ENCODE measurements at places on chromosomes 4 and X.
A peak's percentile ranks its signal among the peaks of the same experiment; 100 is the strongest.

GRCh38 chr4:159856451-159856850 is 753.6 kb downstream of the RAPGEF2 start:
- DNase-seq, result no peak

- DNase-seq, result no peak
Observed at GRCh38 chr4:23476515-23477090, 413.2 kb downstream of the PPARGC1A start.

- DNase-seq, result no peak
Observed at GRCh38 chrX:153492543-153492942, 2.2 kb upstream of the BGN start.

- DNase-seq, result no peak
Observed at GRCh38 chr4:22196551-22196950, 248.0 kb upstream of the KCNIP4 start.

DNA sequence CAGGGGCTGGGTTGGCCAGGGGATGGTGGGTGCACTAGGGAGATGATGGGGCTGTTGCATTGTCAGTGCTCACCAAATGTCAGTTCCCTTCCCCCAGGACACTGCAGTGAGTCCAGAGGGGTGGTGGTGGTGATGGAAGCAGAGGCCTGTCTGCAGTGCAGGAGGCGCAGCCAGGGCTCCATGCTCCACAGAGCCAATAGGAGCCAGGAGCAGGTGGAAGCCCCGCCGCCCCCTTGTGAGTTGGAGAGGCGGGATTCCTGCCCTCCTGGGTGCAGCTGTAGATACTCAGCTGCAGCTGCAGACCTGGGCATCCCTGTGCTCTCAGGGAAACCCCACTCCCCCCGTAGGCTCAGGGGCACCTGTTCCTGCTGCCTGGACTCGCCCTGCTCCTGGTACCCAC is 284.7 kb downstream of the EVC2 start:
- no peak for DNase-seq

- no peak for DNase-seq
Observed at GRCh38 chr4:5276475-5277075, 225.3 kb downstream of the STK32B start.

GRCh38 chr4:86977621-86978184 is 42.9 kb downstream of the AFF1 start:
- no peak for DNase-seq

DNA sequence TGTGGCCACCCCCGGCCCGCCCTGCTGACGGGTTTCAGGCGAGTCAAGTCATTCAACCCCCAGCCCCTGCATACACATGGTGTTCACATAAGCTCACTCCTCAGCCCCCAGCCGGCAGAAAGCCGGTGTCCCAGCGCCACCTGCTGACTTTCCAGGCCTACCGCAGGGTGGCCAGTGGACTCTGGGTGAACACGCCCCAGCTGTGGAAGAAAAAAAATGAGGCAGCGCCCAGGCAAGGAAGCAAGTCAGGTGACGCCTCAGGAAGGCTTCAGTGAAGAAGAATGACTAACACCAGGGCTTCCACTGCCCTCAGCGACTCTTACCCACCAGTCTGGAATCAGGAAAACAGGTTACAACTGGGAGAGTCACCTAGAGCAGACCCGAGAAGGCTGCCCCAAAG is 15.8 kb downstream of the BCAP31 start:
- DNase-seq, result no peak

DNA sequence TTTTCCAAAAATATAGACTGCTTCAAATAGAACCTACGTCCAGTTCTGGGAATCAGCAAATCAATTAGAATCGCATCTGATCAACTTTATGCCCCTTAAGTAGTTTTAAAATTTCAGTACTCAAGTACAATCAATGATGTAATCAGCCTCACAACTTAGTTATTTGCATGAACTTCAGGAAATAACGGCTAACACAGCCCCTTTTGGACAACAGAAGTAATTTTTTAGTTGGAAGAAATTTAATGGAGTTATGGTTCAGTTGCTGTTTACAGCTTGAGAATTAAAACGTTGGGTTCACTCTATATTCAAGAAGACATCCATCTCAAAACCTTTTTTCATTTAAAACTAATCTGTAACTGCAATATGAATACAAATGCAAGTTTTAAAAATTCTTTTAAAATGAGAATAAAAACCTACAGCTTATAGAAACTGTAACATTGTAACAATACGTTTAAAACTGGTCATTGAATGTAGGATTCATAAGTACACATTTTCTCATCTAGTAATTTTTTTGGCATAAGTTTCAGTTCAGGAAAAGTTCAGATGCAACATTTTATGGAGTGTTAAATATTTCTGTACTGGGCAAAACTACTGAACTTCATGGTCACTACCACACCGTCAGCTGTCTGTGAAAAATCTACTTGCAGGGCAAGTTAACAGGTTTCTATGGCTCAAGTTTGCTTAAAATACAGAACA is 956 bp downstream of the TAPT1 start:
- no peak for DNase-seq

DNA sequence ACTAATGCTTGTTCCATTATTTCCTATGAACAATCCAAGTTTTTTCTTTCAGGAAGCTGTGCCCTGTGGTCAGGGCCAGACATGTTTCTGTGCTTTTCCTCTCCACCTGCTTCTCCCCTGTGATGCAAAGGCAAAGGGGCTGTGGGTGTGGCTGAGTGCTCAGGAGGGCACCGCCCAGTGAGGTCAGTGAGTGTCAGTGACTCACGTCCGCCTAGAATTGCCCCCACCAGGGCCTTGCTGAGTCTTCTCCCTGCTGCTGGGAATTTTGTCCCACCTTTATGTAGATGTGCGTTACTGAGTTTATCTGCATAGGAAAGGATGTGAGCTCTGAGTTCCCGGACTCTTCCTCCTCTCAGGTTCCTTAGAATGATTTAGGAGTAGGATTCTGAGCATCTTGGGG is 283.2 kb downstream of the DCHS2 start:
- DNase-seq, result peak; percentile 14

DNA sequence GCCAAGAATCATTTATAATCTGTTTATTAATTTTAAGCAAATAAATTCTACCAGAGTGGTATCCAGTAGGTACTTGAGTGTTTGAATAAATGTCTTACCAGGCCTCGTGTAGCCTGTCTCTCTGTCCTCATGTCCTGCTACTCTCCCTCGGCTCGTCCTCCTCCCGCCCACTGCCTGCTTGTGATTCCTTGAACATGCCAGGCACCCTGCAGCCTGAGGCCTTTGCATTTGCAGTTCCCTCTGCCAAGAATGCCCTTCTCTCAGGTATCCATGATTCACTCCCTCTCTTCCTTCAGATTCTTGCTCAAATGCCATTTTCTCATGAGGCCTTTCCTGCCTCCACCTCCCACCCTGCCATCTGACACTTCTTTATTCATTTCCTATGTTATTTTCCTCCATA is 209.7 kb upstream of the PRPS2 start:
- DNase-seq, result no peak

- no peak for DNase-seq
Observed at GRCh38 chrX:143934542-143934941, 50.7 kb downstream of the UBE2NL start.

- no peak for DNase-seq
Observed at GRCh38 chr4:94806376-94806775, 48.6 kb downstream of the BMPR1B start.

- no peak for DNase-seq
Observed at GRCh38 chr4:122855353-122855890, 28.8 kb downstream of the FGF2 start.

DNA sequence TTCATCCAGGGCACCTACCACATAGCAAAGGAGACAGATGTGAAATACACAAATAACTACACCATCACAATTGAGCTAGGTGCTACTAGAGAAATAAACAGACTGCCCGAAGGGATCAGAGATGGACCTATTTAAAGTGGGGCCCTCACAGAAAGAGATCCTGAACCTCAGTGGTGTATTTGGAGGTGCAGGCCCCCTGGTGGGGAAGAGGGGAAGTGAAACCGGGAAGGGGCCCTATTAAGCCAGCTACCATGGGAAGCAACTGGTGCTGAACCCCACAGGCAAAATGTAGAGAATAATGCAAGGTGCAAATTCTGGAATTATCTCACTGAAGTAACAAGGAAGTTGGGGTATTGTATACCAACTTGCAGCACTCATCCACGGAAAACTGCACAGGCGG is 78.6 kb upstream of the FAM9A start:
- DNase-seq, result no peak

DNA sequence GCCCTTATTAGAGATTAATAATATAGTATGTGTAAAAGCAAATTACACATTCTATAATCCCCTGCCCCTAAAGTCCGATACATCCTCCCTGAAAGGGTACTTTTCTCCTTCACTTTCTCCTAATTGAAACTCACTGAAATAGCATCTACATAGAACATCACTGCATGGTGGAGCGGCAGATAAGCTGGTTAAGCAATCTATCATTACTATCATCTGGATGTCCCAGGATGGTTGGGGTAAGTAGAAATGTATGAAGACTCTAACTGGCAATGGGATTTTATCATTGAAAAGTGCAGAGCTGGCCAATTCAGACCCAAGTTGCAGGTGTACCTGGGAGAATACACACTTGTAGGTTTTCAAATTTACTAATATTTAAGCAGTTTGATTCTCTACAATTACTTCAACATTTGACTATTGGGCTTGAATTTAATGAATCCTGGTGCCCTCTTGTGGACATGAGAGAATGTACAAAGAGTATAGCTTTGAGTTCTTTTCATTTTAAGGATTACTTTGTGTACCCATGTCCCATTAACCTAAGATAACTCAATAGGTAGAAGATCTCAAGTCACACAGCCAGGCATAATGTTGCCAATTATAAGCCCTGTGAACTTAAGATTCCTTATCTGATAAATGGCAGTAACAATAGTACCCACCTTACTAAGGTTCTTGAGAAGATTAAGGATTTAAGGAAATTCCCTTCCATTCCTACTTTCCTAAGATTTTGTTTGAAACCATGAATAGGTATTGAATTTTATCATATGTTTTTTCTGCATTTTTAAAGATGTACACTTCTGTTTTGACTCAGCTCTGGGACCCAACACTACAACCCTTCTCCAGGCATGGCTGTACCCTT is 69.8 kb downstream of the SHROOM3 start:
- peak; percentile 14 for DNase-seq

- no peak for DNase-seq
Observed at GRCh38 chr4:21872101-21872500, 76.5 kb downstream of the KCNIP4 start.

GRCh38 chr4:110503270-110504083 is 27.5 kb downstream of the ENPEP start:
- DNase-seq, result no peak

DNA sequence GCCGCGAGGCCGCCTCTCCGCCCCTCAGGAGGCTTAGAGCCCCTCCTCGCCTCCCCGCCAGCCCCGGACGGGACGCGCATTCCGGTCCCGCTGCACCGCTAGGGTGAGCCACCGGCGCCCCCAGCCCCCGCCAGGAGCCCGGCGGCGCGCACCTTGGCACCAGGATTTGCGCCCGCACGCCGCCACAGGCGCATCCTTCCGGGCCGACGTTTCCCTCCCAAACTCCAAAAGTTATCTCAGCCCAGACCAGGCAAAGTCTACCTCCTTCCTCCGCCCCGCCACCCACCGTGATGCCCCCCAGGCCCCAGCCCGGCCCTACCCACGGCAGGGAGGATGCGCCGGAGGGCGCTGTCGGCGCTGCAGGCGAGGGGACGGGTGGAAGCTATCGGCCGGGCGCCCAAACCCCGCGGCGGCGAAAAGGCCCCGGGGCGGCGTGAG is 538 bp downstream of the SCML2 start:
- no peak for DNase-seq

GRCh38 chr4:76060506-76060905 is 14.0 kb upstream of the ART3 start:
- no peak for DNase-seq

DNA sequence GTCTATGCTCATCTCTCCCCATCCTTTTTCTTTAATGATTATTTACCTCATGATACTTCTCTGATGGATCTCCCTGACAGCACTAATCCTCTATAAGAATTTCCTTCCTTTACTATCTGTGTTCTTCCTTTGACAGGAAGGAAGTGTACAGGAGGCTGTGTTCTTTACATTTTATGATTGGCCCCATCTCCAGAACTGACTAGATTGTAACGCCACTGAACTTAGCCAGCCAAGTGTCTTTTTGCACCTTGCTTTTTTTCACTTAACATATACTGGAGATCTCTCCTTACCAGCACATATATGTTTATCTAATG is 3.9 kb upstream of the WWC2 start:
- no peak for DNase-seq

GRCh38 chrX:15274946-15275345 is 5.1 kb upstream of the ASB9 start:
- DNase-seq, result no peak

DNA sequence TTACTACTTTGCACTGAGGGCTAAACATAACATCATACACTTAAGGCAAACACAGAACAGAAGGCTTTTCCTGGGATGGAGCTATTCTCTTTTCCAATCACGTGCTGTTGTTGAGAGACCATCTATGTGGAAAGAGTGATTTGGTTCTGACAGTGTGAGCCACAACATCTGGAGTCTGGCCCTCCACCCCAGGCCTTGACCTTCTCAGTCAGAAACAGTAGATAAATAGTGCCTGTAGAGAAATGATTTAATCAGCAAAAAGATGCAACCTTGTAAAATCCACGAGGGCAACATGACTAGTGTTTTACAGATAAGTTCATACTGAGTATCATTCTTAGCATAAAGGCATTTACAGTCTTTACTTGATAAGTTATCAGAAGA is 10.8 kb upstream of the SFRP2 start:
- DNase-seq, result no peak

- no peak for DNase-seq
Observed at GRCh38 chr4:173514641-173515217, 15.3 kb downstream of the HAND2 start.

GRCh38 chr4:168515222-168516011 is 18.6 kb downstream of the PALLD start:
- no peak for DNase-seq

- no peak for DNase-seq
Observed at GRCh38 chr4:127809173-127809800, 27.2 kb downstream of the HSPA4L start.

DNA sequence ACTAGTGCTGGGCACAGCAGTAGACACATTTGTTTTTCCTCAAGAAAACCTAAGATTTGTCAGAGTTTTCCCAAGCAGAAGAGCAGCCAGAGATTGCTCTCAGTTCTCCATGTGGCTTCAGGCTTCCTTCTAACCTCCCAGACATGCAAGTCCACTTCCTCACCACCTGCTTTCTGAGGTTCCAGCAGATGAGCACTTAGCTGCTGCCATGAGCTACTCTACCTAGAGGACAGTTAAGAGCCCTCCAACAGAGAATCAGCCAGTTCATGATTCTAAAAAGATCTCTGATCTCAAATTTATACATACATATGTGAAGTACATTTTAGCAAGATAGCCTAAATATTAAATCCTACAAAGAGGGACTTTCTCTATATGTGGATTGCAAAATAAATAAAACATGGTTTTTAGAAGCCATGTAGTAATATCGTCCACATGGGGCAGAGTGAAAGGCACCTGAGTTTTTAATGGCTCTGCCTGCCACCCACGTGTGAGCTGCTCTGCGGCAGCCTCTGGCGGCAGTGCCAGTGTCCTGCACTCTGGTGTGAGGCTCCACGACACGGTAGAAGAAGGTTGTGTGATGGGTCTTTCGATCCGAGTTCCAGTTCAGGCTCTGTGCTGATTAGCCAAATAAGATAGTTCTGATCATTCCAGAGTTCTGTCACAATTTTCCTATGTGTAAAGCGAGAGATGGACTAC is 10.3 kb downstream of the CYP4V2 start:
- no peak for DNase-seq

- DNase-seq, result no peak
Observed at GRCh38 chr4:81604683-81605218, 133.0 kb upstream of the RASGEF1B start.

Measured in HS-27A (cell line).